ENCODE measurements at places on chromosomes 1 and 21. TPM values are rescaled to one million over a fixed set of nuclear protein-coding genes. Genes with fewer than 3 reads are reported as not detected.
A peak's percentile ranks its signal among the peaks of the same experiment; 100 is the strongest.

The ATAD3C gene
- 7.0 TPM for total RNA-seq

The NRAS gene
- total RNA-seq = 24.7 TPM

The ARHGAP30 gene
- 16.2 TPM for total RNA-seq

The TMOD4 gene
- 0.78 TPM for total RNA-seq

The OR2T35 gene
- total RNA-seq = not detected

GRCh38 chr1:185328255-185328654 is 11.2 kb upstream of the IVNS1ABP start:
- no peak for DNase-seq

DNA sequence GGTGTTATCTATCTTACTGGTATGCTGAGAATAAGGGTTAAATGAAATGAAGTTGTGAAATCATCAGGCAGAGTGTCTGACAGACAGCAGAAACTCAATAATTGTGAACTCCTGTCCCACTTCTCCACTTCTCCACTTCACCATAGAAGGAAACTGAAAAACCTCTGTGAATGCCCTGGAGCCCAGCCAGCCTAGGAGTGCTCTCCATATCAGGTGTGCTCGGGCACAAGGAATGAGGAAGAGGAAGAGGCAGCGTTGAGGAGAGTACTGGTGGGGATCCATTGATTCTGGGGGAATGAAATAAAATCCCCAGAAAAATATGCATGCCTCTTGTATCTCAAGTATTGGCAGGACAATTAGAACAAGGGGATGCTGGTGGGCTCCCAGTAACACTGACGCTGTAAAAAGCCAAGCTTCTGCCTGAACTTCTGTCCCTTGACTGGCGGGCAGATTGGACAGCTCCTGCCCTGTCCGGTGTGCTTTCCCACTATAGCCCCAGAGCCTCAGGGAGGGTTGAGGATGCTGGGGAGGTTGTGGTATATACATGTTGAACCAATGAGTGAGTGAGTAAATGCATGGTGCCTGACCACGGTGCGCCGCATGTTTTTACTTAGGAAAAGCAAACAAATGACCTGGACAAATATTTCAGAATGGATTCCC is 47.7 kb downstream of the NMNAT2 start:
- DNase-seq = peak; percentile 86

GRCh38 chr1:25111706-25112105 is 120.6 kb downstream of the SYF2 start:
- DNase-seq = no peak

DNA sequence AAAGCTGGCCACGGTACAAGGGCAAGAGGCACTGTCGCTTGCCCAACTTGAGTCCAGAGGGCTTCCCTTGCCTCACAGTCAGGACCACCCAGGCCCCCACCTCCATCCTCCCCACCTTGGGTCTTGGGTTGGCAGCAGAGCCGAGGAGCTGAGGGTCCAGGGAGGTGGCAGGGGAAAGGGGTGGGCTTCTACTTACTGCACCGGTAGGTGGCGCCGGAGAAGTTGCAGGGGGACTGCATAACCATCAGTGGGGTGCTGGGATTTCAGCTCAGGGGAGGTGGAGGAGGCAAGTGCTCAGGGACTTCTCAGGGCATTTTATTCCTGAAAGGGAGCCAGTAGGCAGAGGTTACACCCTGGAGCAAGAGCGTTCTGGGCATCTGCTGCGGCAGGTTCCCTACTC is 44.0 kb downstream of the TRIM62 start:
- no peak for DNase-seq

DNA sequence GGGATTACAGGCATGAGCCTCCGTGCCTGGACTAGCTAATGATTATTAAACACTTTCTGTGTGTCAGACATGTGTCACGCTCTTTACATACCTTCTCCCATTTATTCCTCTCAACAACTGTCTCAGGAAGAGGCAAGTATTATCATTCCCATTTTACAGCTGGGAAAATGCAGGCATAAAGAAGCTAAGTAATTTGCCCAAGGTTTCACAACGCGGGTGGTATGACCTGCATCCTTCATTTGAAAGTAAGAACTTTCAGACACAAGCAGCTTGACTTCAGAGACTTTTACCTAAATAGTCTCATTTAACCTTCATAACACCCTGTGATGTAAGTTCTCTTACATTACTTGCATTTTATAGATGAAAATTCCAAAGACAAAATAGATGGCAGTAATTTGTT is 1.0 kb upstream of the ZSCAN20 start:
- DNase-seq = no peak

DNA sequence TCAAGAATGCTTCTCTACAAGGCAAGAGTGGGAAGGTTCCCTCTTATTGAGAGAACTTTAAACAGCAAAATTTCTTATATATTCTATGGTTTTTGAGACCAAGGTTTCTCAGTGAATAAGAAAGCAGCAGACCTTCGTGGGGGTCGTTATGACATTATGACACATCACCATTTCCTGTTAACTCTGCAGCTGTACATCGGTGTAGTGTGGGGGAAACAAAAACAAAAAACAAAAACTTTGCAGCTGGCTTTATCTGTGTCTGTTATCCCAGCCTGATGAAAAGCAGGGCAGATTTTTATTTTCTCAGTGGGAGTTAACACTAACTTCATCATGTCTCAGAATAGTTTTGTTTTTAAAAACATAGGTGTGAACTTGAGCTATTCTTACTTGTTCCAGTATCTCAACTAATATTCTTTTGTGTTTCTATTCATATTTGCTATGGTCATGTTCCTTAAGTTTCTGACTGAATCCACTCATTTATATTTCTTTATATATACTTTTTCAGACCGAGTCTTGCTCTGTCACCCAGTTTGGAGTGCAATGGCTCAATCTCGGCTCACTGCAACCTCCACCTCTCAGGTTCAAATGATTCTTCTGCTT is 2.1 kb downstream of the SDE2 start:
- no peak for DNase-seq

- DNase-seq = no peak
These were observed 41.0 kb upstream of the SEC16B start for GRCh38 chr1:178010674-178011464.

All from mucosa of gallbladder (tissue), 1 donor.